ENCODE measurements at places on chromosomes 2 and 18.
A peak's percentile ranks its signal among the peaks of the same experiment; 100 is the strongest.

GRCh38 chr2:97967216-97967592, 28.5 kb downstream of the TMEM131 start:
- DNase-seq, result no peak

GRCh38 chr2:225272173-225272572, 127.3 kb upstream of the NYAP2 start:
- no peak for DNase-seq

- no peak for DNase-seq
Measured at GRCh38 chr2:11705063-11705462, 35.1 kb upstream of the NTSR2 start.

DNA sequence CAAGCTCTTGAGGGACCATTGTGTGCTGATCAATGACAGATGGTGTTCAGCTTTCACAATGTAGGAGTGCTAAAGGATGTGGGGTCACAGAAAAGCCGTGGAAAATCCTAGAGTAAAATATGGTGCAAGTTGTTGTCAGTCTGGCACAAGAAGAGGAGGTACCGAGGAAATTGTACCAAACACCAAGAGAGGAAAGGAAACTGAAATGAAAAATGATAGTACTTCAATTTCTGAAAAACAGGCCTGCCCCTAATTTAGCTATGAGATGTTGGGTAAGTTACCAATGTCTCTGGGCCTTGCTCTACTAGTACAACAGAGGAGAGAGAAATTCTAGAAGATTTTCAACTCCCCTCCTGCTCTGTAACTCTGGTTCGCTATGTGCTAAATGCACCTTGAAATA, 78.8 kb upstream of the PELI1 start:
- no peak for DNase-seq

DNA sequence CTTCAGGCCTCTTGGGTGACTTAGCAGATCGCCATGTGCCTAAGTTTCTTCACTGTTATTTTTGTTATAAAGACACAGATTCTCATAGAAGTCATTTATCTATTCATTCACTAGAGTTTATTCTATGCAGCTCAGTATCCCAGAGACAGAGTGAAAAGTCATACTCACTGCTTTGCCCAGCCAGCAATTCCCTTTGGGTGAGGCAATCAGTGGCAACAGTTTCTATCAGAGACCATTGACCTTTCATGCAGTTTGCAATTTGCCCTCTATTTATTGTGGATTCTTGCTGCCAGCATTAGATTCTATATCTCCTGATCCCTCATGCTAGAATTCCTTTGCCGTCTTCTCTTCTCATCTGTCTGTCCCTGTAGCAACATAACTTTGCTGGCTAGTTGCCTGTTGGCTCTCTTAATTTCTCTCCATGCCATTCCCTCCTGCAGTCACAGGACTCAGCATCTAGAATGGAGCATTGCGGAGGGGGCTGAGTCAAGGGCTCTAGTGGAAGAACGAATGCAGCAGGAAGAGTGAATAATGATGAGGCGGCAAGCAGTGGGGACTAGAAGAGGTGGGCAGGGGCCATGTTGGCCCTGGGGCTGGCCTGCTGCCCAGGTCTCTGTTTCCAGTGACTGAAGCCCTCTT, 12.2 kb downstream of the SLC9A4 start:
- DNase-seq, result no peak

DNA sequence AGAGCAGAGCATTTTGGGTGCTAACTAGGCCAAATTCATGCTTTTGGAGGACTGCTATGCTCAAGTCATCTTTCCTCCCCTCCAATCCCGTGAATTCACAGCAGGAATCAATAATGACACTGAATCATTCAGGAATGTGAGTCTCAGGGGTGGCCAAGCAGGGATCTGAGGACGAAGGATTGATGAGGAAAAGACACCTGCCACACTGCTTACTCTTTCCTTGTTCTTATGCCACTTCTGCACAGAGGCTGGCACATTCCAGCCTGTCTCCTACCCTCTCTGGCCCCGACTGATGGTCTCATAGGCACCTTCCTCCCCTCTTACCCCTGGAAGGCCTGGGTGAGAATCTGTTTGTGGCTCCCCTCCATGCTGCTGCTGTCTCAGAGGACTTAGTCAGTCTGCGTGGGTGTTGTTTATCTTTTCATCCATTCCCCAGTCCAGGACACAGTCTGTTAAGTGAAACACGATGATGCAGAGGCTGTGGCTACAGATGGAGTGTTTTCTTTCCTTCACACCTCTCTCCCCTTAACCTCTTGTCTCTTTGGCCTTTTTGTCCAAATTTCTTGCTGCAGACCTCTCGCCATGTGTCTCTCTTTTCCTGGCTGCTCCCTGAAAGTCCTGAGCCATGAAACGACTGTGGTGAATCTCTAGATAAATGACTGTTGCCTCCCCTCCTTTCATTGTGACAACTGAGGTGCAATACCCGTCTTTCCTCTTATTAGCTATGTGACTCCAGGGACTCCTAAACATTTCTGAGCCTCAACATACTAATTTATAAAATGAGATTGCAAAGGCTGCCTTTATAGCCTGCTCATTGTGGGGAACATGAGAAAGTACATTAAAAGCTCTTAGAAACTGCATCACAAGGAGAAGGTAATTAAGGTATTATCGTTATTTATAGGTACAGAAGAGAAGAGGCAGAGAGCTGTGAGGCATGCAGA, 86.9 kb downstream of the RDH14 start:
- no peak for DNase-seq

- DNase-seq, result no peak
Measured at GRCh38 chr2:59233920-59234319, 992.8 kb upstream of the FANCL start.

DNA sequence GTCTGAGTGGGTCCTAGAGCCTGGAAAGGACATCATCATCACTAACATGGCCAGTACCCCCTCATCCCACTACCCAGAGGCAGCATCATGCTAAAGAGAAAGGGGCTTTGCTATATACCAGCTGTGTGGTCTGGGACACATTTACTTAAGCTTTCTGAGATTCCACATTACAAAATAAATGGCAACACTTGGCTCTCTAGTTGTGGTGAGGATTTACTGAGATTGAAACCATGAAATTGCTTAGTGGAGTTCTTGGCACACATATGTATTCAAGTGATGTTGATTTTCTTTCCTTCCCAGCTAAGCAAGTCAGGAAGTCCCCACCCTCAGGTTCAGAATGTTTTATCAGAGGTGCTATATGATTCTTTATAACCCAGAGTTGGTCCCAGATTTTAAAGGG, 362.0 kb downstream of the CLIP4 start:
- DNase-seq, result no peak

GRCh38 chr2:100822587-100823248, 2.8 kb downstream of the NPAS2 start:
- no peak for DNase-seq

DNA sequence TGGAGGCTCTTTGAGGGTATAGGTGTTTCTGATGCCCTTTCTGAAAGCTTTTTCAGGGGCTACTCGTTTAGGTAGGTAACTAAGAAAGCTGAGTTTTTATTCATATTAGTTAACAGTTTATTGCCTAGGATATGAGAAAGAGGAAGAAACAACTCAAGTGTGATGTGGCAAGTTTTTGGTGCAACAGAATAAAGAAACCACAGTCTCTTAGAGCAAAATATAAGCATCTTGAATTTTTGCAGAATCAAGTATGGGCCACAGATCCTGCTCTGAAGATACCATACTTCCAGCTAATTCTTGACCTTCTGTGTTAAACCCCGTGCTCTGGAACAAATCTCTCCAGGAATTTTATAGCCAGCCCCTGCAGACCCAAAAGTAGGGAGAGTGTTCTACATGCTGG, 147.7 kb upstream of the SLC1A4 start:
- no peak for DNase-seq

DNA sequence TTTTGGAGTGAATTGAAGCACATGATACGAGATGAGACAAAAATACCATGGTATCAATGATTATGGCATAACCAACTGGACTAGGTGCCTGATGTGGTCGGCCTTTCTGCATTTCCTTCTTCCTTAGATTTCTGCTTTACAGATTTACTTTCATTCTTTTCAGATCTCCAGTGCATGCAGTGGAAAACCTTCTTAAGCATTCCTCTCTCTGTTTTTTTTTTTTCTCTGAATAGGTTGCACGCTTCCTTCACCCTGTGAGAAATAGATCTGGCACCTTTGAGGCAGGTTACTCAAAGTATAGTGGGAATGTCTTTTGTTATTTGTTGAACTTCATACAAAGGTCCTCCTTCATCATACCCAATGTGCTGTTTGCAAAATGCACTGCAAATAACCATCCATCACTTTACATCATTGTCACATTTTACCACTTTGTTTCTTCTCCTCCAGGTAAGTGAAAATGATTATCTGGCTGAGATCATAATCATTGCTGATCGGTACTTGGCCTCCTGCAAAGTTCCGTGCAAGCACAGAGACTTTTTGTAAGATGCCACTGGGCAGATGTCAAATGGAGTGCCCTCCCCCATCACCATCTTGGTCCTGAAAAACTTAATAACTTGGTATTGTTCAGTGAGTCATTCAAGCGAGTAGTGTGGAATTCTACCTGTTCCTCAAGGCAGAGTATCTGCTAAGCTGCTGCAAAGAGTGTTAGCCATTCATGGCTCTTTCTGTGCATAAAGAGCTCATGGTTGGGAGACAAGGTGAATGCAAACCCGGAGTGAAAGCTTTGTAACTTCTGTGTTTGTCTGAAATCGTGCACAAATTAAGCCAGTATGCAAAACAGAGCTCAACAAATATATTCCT, 30.0 kb upstream of the KLHL14 start:
- peak; percentile 44 for DNase-seq

GRCh38 chr18:28248653-28249052, 71.7 kb upstream of the CDH2 start:
- DNase-seq, result no peak

- no peak for DNase-seq
Measured at GRCh38 chr2:86308356-86308755, 29.1 kb downstream of the REEP1 start.

DNA sequence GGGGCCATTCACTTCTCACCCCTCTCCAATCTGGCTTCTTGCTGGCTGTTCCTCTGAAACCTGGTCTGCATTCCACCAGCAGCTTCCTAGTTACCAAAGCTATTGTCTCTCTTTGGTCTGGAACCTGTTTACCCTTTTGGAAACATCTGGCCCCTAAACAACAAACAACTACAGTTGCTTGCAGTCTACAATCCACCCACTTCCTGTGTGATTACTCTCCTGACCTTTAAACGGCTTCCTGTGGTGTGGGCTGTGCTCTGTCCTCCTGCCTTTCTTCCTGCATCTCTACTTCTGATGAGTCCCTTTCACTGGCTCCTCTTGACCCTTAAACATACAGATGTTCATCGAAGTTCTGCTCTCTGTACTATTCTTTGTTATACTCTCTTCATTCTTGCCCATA, 303.8 kb downstream of the TDRD15 start:
- DNase-seq, result no peak

- no peak for DNase-seq
Measured at GRCh38 chr2:229875549-229875948, 46.3 kb downstream of the TRIP12 start.

DNA sequence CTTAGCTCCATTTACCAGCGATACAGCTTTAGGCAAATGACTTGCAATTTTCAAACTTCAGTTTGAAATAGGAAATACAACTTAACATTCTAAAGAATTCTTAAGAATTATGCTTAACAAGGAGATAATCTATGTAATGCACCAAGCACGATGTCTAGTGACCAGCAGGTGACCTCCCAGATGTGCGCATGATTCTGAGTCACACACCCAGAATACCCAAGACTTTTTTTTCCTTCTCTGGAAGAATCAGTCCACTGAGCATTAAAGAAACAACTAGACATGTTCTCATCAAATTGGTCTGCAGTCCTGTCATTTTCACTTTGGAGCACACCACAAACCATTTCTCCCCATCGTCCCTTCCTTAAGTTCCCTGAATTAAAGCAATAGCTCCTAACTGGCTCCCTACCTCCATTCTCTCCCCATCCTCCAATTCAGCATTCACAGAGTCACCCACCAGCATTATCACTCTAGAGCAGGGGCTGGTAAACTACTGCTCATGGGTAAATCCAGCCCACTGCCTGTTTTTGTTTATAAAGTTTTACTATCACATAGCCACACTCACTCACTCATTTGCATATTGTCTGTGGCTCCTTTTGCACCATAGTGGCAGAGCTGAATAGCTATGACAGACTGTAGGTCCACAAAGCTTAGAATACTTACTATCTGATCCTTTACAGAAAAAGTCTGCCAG, 13.2 kb downstream of the EVA1A start:
- no peak for DNase-seq

- no peak for DNase-seq
Measured at GRCh38 chr18:78130232-78131195, 849.1 kb upstream of the SALL3 start.

DNA sequence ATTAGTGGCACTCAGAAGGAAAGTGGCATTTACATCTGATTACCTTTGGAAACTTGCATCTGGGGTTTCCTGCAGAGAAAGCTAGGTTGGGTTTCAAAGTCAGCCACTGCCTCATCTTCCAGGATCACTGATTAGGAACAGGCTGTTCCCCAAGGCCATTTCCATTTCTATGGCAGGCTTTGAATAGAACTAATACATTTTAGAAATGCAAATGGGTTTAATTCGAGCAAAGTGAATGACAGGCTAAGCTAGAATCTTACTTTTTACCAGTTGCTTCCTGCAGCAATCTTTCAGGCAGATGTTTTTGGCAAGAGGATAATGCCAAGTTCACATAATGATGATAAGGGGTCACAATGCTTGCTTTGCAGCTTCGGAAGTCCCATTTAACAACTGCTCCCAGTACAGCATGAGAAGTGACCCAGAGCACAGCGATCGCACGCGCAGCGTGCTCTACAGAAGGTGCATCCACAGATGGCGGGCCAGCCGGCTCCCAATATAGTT, 336.7 kb downstream of the LPIN1 start:
- DNase-seq, result no peak

- no peak for DNase-seq
Measured at GRCh38 chr18:78725426-78725825, 254.2 kb upstream of the SALL3 start.

DNA sequence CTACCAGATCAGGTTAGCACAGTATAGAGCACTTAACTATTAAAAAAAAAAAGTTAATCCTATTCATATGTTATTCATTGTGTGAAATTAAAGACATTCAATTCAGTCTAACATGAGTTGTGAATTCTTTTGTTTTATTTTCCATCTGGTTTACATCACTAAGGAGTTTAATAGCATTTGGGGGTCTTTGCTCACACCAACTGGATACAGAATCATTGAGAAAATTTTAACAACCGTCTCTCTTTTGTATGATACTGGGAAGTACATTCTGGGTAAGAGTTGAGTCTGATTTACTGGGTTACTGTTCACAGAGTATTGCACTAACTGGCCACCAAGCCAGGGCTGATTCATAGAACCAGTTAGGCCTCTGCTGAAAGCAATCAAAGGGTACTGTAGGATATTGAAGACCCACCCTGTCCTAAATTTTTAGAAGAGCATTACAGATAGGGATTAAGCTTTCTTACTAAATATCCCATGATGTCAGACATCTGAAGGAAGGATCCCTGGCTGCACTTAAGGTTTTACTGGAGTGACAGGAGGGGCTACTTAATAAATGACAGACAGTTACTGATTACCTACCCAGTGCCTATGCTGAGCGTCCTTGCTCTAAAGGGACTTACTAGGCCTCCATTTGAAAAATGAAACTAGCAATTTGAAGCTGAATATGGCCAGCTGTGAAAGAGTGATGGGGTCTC, 387.9 kb downstream of the SETBP1 start:
- no peak for DNase-seq

GRCh38 chr2:9941996-9942390, 9.5 kb upstream of the GRHL1 start:
- DNase-seq, result no peak

GRCh38 chr2:225637259-225637658, 237.7 kb downstream of the NYAP2 start:
- no peak for DNase-seq
